ENCODE measurements at places on chromosomes 12 and 14.

DNA sequence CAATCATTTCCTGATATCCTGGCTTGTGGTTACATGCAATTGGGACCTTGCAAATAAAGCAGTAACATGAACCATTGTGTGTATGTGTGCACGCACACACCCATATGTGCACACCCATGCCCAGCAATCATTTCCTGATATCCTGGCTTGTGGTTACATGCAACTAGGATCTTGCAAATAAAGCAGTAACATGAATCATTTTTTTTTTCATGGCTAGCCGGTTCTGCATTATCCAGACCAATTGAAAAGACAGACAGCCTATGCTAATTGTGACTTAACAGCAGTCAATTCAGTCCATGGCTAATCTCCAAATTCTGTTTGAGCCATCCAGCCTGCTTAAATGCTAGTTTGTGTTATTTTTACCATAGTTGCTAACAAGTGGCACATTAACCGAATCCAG, 134.3 kb downstream of the TTC7B start:
- DNase-seq: no peak

DNA sequence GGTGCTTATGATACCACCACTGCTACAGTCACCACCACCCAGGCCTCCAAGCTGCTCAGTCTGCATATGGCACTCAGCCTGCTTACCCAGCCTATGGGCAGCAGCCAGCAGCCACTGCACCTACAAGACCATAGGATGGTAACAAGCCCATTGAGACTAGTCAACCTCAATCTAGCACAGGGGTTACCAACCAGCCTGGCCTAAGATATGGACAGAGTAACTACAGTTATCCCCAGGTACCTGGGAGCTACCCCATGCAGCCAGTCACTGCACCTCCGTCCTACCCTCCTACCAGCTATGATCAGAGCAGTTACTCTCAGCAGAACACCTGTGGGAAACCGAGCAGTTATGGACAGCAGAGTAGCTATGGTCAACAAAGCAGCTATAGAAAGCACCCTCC, 55.1 kb downstream of the BRMS1L start:
- no peak for DNase-seq

- no peak for DNase-seq
Measured at GRCh38 chr12:48903363-48903981, 21.8 kb downstream of the FKBP11 start.

GRCh38 chr12:57604454-57604991, at the start of gene DTX3:
Gene DTX3 (plus strand): TSS chr12:57604824. CDS start chr12:57606518, 1,694 bp downstream.
- DNase-seq: no peak

DNA sequence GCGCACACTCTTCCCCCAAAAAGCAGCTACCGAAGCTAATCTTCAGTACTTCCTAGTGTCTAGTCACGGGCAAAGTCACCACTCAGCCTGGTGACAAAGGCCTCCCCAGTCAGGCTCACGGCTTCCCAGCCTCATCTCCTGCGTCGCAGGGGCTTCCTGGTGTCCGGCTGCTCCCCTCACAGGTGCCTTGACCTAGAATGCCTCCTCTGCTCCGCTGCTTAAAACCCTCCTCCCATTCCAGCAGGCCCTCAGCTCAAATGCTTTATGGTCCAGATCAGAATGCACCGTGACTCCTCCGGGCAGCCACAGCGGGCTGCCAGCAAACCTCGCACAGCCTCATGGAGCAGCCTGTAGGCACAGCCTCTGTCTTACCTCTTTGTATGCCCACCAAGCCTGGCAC, 53.1 kb downstream of the PRIMA1 start:
- DNase-seq: no peak

GRCh38 chr12:108939594-108939993, 59.7 kb downstream of the DAO start:
- no peak for DNase-seq

DNA sequence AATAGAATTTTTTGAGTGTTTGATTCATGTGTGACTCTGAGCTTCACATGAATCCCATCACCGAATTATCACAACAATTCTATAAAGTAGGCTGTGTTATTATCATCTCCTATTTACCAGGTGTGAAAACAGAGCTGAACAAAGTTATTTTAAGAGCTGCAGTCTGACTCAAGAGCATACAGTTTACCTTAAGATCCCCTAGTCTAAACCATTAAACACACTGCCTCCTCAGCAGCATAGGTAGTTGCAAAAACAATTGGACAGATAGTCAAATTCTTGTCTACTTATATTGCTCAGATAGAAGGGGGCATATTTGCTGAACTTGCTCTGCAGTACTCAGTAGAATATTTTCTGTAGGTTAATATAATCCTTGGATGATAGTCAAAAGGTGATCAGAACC, 219.8 kb upstream of the ATP2B1 start:
- no peak for DNase-seq

DNA sequence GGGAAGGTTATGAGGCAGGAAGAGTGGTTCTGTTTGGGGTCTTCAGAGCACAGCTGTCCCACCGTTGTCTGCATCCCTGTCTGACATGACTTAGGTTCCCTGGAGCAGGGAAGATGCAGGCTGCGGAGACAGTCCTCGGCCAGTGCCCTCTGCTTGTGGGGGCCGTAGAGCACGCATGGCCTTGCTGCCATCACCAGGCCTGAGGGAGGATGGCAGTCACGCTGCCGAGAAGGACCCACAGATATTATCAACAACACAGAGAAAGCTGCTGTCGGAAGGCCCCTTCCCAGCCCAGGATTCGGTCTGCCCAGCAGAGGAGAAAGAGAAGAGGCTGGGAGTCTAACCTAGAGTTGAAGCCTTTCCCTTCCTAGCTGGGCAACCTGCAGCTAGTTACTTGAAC, 35.0 kb downstream of the ERH start:
- no peak for DNase-seq

- no peak for DNase-seq
Measured at GRCh38 chr12:45257185-45257930, 41.5 kb downstream of the ANO6 start.

DNA sequence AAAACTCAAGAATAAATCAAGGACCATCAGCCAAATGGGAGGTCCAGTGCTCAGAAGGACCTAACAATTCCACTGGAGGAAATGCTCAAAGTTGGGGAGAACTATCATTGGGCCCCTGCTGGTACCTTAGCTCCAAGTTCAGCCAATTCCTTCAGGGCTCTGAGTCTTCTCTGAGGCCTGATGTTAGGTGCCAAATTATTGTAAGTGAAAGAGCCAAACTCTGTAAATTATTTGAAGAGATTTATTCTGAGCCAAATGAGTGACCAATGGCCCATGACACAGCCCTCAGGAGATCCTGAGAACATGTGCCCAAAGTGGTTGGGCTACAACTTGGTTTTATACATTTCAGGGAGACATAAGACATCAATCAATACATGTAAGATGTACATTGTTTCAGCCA, 8.2 kb upstream of the TMEM263 start:
- no peak for DNase-seq

- no peak for DNase-seq
Measured at GRCh38 chr12:130806574-130806973, 32.5 kb downstream of the STX2 start.

GRCh38 chr14:54881761-54882401, 20.7 kb downstream of the GCH1 start:
- no peak for DNase-seq

DNA sequence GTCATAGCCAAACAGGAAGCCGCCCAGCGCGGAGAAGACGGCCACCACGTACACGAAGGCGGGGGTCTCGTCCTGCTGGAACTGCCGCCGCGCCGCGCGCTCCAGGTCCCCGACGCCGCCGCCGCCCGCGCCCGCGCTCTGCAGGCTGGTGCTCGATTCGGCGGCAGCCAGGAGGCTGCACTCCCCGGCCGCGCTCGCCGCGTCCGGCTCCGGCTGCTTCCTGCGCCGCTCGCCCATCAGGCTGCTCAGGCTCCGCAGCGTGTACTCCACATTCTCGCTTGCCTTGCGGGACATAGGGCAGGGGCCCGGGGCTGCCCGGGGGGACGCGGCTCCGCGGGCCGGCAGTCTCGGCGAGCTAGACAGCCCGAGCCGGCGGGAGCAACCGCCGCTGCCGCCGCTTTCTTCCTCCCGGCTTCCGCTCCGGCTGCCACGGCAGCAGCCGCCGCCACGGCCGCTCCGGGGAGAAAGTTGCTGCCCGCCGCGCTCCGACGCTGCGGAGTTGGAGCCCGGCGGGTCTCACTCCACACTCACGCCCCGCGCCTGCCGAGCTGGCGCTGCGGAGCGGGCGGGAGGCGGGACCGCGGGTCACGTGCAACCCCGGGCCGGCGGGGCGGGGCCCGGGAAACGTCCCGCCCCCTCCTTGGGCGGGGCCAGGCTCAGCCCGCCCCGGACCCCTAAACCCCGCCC, at the start of gene SLC2A13:
SLC2A13 (minus strand) TSS at position 567 of the 687 bp plus-strand sequence; CDS start at position 294, 273 bp downstream.
- peak; percentile 53 for DNase-seq

DNA sequence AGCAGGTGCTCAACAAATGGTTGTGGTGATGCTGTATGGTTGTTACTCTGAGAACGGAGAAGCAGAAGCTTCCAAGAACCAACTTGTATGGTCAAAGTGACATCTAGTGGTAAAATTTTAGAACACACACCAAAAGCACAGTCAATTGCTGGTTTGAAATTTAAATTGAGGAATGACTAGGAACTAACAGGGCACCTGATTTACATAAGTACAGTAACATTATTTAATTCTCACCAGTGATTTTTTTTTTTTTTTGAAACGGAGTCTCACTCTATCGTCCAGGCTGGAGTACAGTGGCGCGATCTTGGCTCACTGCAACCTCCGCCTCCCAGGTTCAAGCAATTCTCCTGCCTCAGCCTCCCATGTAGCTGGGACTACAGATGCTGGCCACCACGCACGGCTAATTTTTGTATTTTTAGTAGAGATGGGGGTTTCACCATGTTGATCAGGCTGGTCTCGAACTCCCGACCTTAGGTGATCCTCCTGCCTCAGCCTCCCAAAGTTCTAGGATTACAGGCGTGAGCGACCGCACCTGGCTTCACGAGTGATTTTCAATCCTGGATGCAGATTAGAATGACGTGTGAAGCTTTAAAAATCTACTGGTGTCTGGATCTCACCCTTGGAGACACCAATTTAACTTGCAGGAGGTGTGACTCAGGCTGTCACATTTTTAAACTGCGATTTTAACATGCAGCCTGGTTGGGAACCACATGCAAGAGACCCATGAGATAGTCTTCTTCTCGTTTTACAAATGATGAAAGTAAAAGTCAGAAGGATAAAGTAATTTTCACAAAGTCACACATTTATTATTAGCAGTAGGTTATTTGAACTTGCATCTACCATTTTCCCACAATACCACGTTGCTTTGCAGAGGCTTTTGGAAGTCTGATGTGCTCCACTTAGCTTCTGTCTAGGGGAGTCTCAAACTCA, 14.1 kb upstream of the NUMB start:
- no peak for DNase-seq

- no peak for DNase-seq
Measured at GRCh38 chr12:13713556-13714410, 267.6 kb downstream of the GRIN2B start.

DNA sequence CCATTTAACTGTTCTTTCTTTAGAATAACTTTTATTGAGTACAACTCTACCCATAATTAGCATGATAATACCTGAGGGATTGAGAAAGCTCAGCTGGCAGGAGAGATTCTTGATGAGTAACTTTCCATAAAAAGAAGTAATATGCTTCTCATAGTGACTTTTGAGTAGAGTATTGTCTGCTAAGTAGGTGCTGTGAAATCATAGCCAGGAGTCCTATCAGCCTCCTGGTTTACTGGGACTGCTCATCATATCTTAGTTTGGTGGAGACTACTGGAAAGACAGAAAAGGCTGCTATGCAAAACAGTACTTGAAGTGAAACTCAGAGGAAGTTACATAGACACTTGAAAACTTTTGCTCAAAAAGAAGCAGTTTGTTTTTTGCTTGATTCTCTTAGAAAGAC, 113.3 kb upstream of the ATP2B1 start:
- no peak for DNase-seq

GRCh38 chr12:102956738-102957327, 641 bp upstream of the ASCL1 start:
- no peak for DNase-seq

- no peak for DNase-seq
Measured at GRCh38 chr12:94386422-94386821, 73.2 kb downstream of the CEP83 start.

DNA sequence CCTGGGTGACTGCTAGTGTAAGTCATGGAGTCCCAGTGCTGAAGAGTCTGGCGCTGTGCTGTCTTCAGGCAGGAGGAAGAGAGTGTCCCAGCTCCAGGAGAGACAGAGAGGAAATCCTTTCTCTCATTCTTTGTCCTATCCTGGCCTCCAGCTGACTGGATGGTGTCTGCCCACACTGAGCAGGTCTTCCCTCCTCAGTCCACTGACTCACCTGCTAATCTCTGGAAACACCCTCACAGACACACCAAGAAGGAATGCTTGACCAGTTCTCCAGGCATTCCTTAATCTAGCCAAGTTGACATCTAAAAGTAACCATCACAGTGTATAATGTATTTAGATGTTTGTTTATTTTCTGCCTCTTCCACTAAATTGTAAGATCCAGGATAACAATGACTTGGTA, 53.9 kb downstream of the EMP1 start:
- no peak for DNase-seq

- no peak for DNase-seq
Measured at GRCh38 chr12:131830335-131830913, 2.2 kb downstream of the MMP17 start.

- DNase-seq: no peak
Measured at GRCh38 chr14:35900741-35901140, 74.6 kb downstream of the BRMS1L start.

DNA sequence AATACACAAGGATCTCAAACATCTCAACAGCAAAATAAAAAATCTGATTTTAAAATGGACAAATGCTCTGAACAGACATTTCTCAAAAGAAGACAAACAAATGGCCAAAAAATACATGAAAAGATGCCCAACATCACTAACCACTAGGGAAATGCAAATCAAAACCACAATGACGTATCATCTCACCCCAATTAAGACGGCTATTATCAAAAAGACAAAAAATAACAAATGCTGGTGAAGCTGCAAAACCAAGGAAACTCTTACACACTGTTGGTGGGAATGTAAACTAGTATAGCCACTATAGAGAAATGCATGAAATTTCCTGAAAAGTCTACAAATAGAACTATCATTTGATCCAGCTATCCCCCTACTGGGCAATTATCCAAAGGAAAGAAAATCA, 145.0 kb downstream of the BTG1 start:
- DNase-seq: no peak

- no peak for DNase-seq
Measured at GRCh38 chr12:131318045-131318685, 364.5 kb downstream of the ADGRD1 start.

GRCh38 chr14:74963705-74964271, 8.4 kb upstream of the PGF start:
- DNase-seq: no peak

DNA sequence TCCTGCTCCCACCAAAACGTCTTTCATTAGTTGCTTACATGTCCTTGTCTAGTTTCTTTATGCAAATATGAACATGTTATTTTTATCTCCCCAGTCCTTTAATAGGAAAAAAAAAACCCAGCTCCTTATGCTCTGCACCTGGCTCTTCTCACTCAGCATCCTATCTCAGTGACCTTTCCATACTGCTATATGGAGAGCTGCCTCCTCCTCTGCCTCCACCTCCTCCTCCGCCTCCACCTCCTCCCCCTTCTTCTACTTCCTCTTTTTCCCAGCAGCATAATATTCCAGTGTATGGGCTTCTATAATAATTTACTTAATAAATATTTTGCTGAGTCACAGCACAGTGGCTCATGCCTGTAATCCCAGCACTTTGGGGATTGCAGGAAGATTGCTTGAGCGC, 31.5 kb downstream of the ABCB9 start:
- DNase-seq: no peak

GRCh38 chr14:103923863-103924262, 4.4 kb upstream of the TDRD9 start:
- DNase-seq: no peak

All from stimulated activated CD8-positive, alpha-beta memory T cell treated with anti-CD3 and anti-CD28 coated beads, Interleukin-4, amount 100 ng/mL, for 4 hours (primary cell).